Aorta (tissue), 5 donors: ENCODE measurements at places on chromosomes 16 and 17.

GRCh38 chr16:71303938-71304337 lies 14.7 kb upstream of the CMTR2 start:
- no peak for DNase-seq
- no peaks in the 10 kb centered on the region for H3K4me1 ChIP-seq
- H3K27ac ChIP-seq = no peak overlapping the region
- no peak overlapping the region for H3K4me3 ChIP-seq
- no peaks in the 10 kb centered on the region for H3K36me3 ChIP-seq

DNA sequence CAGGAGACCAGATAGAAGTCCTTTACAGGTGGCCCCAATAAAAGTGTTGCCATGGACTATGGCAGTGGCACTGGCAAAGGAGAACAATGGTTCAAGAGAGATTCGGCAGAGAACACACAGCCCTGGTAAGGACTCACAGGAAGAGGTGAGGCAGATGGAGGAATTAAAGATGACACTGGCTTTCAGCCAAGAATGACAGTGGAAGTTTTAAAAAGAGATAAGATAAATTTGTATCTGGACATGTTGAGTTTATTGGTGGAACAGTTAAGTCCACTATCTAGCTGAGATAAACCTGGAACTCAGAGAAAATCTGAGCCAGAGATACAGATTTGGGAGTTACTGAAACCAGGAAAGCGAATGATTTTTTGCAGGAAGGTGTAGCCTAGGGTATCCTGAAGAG lies 20.1 kb downstream of the CMC2 start:
- H3K27me3 ChIP-seq = no peaks in the 10 kb centered on the region
- no peaks in the 10 kb centered on the region for H3K4me1 ChIP-seq
- no peak overlapping the region for H3K27ac ChIP-seq
- no peaks in the 10 kb centered on the region for H3K36me3 ChIP-seq
- no peak overlapping the region for H3K4me3 ChIP-seq

GRCh38 chr16:27324851-27325301 lies 11.1 kb downstream of the IL4R start:
- H3K4me3 ChIP-seq = no peak overlapping the region
- H3K36me3 ChIP-seq = no peaks in the 10 kb centered on the region
- no peaks in the 10 kb centered on the region for H3K4me1 ChIP-seq
- H3K27me3 ChIP-seq = no peaks in the 10 kb centered on the region
- no peak for DNase-seq
- H3K27ac ChIP-seq = peak overlapping the region; percentile 65

DNA sequence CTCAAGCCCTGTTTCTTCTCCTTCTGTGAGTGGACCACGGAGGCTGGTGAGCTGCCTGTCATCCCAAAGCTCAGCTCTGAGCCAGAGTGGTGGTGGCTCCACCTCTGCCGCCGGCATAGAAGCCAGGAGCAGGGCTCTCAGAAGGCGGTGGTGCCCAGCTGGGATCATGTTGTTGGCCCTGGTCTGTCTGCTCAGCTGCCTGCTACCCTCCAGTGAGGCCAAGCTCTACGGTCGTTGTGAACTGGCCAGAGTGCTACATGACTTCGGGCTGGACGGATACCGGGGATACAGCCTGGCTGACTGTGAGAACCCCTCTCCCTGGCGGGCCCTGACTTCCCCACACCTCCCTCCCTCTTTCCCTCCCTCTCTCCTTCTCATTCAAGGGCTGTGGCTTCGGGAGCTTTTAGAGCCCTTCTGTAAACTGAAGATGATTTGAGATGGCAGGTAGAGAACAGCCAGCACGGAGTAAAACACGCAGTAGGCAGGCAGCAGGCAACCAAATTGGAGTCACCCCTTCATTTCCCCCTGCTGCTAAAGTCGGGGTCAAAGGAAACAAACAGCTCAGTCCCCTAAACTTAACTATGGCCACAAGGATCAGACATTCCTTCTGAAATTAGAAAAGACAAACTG lies 3.9 kb downstream of the SPACA3 start:
- no peaks in the 10 kb centered on the region for H3K36me3 ChIP-seq
- no peak overlapping the region for H3K4me3 ChIP-seq
- no peaks in the 10 kb centered on the region for H3K4me1 ChIP-seq

DNA sequence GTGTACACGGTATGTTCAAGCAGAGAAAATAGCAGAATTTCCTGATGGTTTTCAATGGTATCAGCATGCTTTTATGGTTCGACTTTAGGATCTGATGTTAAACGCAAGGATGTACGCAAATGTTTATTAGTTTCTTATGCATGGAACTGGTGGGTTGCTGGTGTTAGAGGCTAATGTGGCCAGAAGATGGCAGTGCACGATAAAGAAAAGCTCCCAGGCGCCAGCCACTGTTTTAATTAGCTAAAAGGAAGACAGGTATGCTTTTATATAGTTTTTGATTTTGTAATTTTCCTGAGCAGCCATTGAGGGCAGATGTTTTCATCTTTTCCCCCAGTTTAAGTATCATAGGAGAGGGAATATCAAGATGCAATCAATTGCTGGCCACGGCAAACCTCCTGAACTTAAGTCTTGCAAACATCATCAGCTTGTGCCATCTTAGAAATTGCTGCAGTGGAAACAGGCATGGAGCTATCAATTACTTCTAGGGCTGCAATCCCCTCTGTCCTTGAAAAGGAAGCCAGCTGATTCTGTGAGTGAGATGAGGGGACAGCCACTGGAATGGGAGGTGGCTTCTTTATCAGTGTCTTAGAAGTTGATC lies 648.5 kb upstream of the RBFOX1 start:
- no peak for DNase-seq
- no peak overlapping the region for H3K4me3 ChIP-seq
- no peak overlapping the region for H3K27ac ChIP-seq

DNA sequence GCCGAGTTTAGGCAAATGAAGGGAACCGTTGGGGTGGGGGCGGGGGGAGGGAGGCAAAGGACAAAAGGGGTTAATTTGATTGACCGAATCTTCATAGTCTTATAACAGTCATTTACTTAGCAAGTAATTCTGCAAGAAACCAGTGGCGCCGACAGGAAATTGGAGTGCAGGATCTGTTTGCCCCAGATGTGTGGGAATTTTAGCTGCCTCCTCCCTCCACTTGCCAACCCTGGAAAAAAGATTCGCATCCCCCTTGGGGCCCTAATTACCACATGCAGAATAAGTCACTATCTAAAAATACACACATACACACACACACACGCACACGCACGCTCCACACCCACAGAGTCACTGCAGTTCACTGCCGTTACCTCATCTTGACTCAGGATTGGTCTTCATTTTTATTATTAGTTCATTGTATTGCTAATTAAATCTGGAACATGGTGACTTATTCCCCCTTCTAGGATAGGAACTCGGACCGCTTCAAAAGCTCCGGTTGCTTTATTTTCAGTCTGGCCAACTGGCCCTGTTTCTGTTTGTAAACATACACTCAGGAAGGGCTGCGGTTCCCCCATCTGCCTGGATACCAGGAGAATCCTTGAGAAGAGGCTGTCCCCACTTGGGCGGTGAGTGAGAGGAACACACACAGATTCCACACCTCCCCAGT lies 241.6 kb upstream of the SALL1 start:
- no peaks in the 10 kb centered on the region for H3K4me1 ChIP-seq
- H3K27me3 ChIP-seq = no peaks in the 10 kb centered on the region
- no peak overlapping the region for H3K4me3 ChIP-seq
- H3K27ac ChIP-seq = no peak overlapping the region
- no peak for DNase-seq
- H3K36me3 ChIP-seq = no peaks in the 10 kb centered on the region

DNA sequence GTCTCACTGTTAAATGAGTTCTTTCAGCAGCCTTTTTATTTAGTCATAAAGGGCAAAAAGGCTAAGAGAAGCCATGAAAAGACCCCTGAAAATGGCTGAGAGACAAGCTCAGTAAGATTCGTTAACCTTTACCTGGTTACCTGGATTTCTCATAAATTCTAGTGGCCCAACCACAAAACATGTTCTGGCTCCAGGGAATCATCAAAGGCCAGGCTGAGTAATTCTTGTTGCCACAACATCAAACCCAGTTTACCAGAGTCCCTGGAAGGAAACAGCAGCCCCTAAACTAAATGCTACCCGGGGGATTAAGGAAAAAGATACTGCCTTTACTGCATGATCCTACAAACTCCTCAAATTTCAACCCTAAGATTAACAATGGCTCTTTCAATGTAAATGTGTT lies 15.8 kb downstream of the CYTH1 start:
- H3K27me3 ChIP-seq = no peaks in the 10 kb centered on the region
- H3K4me3 ChIP-seq = no peak overlapping the region
- no peak overlapping the region for H3K27ac ChIP-seq
- H3K36me3 ChIP-seq = no peaks in the 10 kb centered on the region
- no peak for DNase-seq

DNA sequence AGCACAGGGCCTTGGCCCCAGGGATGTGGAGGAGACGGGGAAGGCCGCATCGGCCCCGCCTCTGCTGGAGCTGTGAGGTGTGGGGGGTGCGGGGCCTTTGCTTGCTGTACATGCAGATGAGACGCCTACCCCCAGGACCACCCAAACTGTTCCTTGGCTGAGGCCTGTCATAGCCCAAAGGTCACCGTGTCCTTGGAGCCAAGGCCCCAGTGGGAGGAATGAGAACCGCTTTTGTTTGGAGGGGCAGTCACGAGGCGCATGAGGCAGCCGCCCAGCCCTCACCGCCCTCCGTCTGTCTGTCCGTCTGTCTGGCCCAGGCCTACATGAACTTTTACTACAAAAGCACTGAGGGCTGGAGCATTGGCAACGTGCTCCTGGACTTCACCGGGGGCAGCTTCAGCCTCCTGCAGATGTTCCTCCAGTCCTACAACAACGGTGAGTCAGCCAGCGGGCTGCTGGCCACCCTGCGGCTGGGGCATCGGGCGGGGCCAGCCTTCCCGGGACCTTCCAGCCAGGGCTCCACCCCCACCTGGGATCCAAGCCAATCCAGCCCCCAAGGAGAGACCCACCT lies 8.8 kb downstream of the TAX1BP3 start:
- no peak overlapping the region for H3K27ac ChIP-seq
- no peak overlapping the region for H3K4me3 ChIP-seq
- peak; percentile 93 for DNase-seq
